ENCODE measurements at places on chromosomes 13 and 19.

GRCh38 chr19:12411893-12412292 is 10.8 kb upstream of the ZNF799 start:
- no peak for DNase-seq

DNA sequence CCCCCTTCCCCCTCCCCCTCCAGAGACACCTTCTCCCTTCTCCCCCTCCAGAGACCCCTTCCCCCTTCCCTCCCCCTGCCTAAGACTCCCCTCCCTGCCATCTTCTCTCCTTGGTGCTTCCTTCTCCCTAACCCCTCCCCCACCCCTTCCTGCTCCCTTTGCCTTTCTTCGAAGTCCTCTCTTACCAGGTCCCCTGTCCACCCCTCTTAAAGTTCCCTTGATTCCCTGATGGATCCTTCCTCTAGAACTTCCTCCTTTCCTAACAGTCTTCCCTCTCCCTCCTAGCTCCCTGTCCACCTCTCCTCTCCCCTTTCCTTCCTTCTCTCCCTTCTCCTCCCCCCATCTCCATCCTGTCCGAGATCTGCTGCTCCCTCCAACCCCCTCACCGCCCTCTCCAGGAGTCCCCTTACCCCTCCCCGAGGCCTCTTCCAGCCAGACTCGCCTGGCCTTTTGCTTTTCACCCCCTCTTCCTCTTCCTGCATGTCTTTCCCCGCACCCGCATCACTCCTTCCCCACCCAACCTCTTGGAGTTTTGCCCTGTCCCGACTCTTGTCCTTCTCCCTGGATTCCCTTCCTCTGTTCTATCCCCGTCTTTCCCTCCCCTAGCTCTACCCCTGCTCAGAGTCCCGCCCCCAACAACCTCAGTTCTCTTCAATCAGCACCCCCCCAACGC is 3.1 kb downstream of the TNFSF9 start:
- DNase-seq: no peak

DNA sequence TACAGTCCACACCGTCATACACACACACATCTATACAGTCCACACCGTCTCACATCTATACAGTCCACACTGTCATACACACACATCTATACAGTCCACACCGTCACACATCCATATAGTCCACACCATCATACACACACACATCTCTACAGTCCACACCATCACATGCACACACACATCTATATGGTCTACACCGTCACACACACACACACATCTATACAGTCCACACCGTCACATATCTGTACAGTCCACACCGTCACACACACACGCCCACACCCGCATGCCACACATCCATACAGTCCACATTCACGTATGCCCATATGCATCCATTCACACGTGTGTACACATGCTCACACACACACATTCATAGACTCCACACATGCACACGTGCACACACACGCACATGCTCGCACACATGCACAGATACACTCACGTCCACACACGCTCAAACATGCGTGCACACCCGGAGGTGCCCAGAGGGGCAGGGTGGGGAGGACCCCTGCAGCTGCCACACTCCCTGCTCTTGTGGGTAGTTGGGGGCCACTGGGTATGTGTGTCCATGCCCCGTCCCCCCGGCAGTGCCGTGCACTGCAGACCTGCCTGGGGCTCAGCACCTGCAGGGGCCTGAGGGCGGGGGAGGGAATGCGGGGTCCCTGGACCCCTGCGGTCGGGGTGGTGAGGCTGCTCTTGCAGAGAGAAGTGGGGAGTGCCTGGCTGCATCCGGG is 29.2 kb downstream of the PIAS4 start:
- no peak for DNase-seq

- no peak for DNase-seq
Observed at GRCh38 chr13:51419001-51419636, 33.7 kb downstream of the INTS6 start.

DNA sequence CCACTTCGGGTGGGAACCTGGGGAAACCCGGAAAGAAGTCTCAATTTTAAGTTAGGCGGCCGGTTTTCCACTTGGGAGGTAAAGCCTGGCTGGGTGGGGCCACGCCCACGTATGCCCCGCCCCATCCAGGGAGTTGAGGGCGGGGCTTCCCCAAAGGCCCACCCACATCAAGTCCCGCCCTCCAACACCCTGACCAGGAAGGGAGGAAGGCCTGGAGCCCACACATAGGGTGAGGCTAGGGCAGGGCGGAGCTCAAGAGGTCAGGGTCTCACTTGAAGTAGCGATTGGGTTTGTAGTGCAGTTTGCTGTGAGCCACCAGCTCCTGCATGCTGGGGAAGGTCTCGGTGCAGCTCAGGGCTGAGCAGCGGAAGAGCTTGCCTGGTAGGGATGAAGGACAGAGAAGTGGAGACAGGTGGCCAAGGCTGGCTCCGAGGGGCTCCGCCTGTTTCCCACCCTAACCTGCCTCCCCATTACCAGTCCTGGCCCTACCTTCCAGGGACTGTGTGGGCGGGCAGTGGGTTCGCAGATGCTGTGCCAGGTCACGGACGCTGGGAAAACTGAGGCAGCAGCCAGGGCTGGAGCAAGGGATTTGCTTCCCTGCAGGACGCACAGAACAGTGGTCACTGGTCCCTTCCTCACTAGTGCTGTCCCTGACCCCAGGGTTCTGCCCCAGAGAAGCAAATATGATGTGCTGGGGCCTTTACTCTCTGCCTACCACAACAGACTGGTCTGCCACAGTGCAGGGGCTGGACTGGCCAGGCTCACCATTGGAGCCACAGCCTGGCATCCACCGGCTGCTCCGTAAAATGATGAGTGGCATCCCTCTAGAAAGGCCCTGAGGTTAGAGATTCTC is 1.6 kb downstream of the ZNF414 start:
- DNase-seq: no peak

DNA sequence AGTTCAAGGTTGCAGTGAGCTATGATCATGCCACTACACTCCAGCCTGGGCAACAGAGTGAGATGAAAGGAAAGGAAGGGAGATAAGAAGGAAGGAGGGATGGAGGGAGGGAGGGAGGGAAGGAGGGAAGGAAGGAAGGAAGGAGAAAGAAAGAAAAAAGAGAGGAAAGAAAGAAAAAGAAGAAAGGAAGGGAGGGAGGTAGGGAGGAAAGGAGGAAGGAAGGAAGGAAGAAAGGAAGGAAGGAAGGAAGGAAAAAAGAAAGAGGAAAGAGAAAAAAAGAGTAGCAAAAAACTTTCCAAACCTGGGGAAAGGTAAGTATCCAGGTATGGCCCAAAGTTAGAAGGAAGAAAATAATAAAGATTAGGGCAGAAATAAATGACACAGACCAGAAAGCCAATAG is 7.1 kb downstream of the ZFP14 start:
- no peak for DNase-seq

DNA sequence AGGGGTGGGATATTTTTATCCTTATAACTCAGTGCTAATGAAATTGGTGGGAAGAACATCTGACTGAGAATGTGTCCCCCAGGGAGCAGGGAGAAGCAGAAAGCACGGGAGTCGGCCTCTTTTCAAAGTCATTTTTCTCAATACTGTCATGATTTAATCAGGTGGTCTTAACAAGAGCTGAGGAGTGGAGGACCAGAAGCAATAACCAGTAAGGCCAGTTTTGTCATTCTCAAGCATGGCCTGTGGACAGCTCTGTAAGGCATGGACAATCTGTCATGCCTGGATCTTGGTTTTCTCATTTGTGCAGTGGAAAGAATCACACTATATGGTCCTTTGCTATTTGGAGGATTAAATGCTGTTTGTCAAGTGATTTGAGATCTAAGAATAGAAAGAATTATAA is 99.7 kb downstream of the TNFSF11 start:
- DNase-seq: no peak

GRCh38 chr13:43484432-43485225 is 302.1 kb downstream of the ENOX1 start:
- DNase-seq: no peak

DNA sequence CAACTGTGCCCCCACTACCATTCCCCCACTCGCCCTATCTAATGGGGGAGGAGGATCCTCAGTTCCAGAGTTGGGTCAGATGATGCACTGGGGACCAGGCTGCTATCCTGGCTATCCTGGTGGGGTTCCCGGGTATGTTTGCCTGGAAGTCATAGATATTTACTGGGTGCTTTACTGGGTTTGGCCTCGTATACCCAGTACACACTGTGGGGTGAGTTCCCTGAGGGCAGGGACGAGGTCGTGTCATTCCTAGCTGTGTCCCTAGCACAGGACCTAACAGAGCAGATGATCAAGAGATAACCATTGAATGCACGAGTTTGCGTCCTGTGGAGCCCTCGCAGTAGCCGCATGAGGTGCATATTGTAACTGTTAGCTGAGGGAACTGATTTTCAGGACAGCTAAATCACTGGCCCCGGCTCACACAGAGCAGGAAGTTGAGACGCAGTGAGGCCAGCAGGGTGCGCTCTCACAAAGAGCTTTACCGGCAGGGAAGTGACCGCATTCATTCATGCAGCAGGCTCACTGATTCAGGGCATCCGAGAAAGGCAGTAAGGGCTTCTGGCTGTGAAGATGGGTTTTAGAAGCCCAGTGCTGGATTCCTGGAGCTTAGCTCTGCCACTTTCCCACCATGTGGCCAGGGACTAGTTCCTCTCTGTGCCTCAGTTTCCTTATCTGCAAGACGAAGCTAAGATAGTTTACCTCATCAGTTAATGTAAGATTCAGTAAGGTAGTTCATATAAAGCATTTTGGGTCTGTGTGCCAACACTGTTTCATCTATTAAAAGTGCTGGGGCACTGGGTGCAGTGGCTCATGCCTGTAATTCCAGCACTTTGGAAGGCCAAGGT is 6.0 kb downstream of the RUVBL2 start:
- DNase-seq: peak; percentile 49

GRCh38 chr13:110677731-110678545 is 28.0 kb downstream of the CARS2 start:
- DNase-seq: no peak

GRCh38 chr19:18401580-18402112 is 4.2 kb upstream of the LRRC25 start:
- no peak for DNase-seq

DNA sequence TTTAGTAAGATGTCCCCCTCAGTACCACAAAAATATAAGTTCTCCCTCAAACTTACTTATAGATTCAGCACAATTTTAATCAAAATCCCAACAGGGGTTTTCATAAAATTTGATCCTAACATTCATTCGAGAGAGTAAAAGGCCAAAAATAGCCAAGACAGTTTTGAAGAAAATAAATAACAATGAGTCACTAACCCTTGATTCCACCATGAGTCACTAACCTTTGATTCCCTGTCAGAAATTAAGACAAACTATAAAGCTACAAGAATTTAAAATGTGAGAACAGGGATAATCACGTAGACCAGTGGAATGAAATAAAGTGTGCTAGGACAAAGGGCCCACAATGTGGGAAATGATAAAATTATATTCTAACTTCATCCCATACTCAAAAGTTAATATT is 320.3 kb downstream of the SUCLA2 start:
- no peak for DNase-seq

- DNase-seq: no peak
Observed at GRCh38 chr19:50567882-50568727, at the start of gene LRRC4B. LRRC4B (minus strand) TSS chr19:50568435; CDS start chr19:50548838, 19,597 bp downstream.

DNA sequence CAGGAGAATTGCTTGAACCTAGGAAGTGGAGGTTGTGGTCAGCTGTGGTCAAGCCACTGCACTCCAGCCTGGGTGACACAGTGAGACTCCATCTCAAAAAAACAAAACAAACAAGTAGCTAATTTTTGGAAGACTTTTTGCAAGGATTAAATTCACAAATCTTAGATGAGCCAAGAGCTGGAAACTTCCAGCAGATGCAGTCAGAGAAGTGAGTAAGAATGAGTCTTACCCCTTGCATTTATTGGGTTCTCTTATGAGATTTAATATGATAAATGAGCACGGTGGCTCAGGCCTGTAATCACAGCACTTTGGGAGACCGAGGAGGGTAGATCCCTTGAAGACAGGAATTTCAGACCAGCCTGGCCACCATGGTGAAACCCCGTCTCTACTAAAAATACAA is 44.9 kb upstream of the NBEA start:
- no peak for DNase-seq

DNA sequence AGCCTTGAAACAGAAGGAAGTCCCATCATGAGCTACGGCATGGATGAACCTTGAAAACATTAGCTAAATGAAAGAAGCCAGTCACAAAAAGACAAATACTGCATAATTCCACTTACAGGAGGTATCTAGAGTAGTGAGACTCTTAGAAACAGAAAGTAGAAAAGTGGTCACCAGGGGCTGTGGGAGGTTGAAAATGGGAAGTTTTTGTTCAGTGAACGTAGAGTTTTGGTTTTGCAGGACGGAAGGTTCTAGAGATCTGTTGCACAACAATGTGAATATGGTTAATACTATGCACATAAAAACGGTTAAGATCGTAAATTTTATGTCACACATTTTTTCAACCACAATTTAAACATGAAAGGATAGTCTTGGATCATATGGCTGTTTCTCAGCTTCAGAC is 11.9 kb upstream of the SLC10A2 start:
- no peak for DNase-seq

GRCh38 chr19:15923702-15924101 is 10.6 kb downstream of the CYP4F11 start:
- DNase-seq: no peak

- no peak for DNase-seq
Observed at GRCh38 chr19:19672816-19673215, 4.2 kb downstream of the ZNF101 start.

GRCh38 chr13:29239653-29240525 is 355.6 kb downstream of the SLC7A1 start:
- DNase-seq: no peak

GRCh38 chr19:57818378-57818777 is 3.7 kb upstream of the ZNF552 start:
- DNase-seq: no peak

GRCh38 chr13:67353941-67354340 is 123.8 kb upstream of the PCDH9 start:
- no peak for DNase-seq

DNA sequence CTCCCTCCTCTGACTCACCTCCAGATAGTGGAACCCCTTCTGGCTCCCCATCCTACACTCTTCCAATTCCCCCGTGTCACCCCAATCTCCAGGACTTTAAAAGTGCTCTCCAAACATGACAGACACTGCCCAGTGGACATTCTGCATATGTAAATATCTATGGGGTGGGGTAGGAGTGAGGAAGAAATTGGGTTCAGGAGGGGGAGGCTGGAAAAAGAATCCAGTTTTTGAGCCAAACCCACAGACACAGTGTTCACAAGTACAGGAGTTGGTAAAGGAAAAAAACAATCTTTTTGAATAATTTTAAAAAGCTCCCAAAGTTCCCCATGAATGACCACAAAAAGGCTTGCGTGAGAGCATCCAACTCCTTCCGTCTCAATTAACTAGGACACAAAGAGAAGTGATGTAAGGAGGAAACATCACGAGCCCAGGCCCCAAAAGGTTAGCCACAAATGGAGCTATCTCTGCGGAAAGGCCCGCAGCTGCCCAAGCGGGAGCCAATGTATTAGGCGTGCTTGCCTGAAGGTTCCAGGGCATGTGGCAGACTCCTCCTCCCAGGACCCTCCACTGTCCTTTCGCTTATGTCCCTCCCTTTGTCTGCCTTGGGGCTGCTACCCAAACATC is 18.0 kb downstream of the ZC3H4 start:
- DNase-seq: no peak

GRCh38 chr19:44894052-44894400 is 3.0 kb downstream of the TOMM40 start:
- DNase-seq: no peak

- DNase-seq: no peak
Observed at GRCh38 chr13:47351798-47352197, 454.9 kb upstream of the HTR2A start.

- DNase-seq: no peak
Observed at GRCh38 chr13:72286421-72286820, 419.4 kb upstream of the DACH1 start.

- no peak for DNase-seq
Observed at GRCh38 chr13:61810065-61810464, 394.4 kb upstream of the PCDH20 start.

- no peak for DNase-seq
Observed at GRCh38 chr19:48508729-48509411, 2.8 kb downstream of the LMTK3 start.

- no peak for DNase-seq
Observed at GRCh38 chr13:39379118-39379517, 223.9 kb downstream of the LHFPL6 start.
